ENCODE measurements at places on chromosomes 3 and 15.

GRCh38 chr3:137062250-137062649 lies 104.5 kb downstream of the IL20RB start:
- no peak for DNase-seq

GRCh38 chr3:108215871-108216270 lies 6.4 kb downstream of the IFT57 start:
- DNase-seq: no peak

DNA sequence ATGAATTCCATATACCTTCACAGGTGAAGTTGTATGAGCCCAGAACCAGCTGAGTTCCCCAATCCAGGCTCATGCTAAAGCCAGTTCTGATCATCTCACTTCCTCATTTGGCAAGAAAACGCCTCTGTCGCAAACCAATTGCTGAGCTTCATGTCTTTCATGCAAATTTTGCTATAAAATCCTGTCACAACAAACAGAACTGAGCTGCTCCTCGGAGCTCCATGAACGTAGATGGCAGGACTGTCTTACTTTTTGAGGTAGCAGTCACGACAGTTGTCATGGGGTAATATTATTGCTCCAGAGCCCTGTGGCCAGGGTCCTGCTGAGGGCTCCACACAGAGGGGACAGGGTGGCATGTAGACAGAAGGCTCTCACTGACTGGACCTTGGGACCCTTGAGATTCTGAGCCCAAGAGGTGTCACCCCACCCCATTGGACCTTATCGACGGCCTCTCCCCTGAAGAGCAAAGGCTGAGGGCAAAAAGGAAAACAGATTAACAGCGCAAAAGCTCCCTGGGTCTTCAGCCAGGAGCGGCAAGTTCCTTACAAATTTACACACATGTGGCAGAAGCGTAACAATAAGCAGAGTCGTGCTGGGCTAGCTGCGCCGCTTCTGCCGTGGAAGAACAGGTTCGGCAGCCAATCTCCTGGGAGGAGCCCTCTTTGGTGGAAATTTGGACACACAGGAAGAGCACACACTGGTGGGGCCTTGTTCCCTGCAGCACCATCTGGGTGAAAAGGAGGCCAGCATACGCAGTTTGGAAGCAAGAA lies 249.2 kb downstream of the OPA1 start:
- DNase-seq: peak; percentile 85

- DNase-seq: no peak
Measured at GRCh38 chr15:56281145-56281544, 37.5 kb upstream of the RFX7 start.

GRCh38 chr15:52803467-52804306 lies 13.6 kb upstream of the ONECUT1 start:
- no peak for DNase-seq

DNA sequence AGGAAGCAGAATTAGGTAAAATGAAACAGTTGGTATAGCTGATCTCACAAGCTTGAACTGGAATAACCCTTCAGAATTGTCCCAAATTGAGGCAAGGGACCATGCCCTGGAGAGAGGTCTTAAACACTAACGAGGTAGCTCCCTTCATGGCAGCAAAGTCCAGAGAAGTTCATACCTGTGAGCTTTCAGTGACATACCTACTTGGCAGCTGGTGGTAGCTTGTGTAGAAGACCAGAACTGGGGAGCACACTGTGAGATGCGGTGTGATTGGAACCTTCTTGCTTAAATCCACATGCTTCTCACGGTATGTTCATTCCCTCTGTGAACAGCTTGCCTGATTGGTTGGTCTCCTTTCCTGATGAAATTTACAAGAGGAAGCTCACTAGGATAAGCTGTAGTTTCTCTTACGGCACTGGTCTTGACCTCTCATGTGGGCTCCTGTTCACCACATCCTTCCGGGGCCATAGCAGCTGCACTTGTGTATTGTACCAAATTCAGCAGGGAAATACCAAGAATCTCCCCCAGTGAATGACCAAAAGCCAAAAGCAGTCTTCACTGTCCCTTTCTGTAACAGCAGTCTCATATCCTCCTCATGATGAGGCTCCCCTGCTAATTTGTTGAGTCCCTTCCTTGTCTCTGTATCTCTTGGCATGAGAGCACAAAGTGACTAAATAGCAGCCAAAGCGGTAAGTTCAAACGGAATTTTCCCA lies 483.7 kb upstream of the FRG2C start:
- DNase-seq: no peak

DNA sequence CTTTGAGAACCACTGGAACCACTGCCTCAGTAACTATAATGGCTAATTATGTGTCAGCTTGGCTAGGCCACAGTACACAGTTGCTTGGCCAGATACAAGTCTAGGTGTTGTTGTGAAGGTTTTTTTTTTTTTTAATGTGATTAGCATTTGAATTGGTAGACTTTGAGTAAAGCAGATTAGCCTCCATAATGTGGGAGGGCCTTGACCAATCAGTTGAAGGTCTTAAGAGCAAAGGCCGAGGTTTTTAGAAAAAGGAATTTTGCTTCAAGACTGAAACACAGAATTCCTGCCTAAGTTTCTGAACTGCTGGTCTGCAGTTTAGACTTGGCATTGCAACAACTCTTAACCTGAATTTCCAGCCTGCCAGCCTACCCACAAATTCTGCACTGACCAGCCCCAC lies 451.6 kb upstream of the AZI2 start:
- DNase-seq: no peak

All from suppressor macrophage treated with lipopolysaccharide for 1 hour (primary cell).